ENCODE measurements at places on chromosomes 12 and 14.

GRCh38 chr12:29030006-29030405 is 119.1 kb upstream of the FAR2 start:
- DNase-seq = no peak

GRCh38 chr14:44940211-44940610 is 21.5 kb downstream of the KLHL28 start:
- DNase-seq = no peak

GRCh38 chr12:89846473-89847055 is 137.9 kb upstream of the ATP2B1 start:
- no peak for DNase-seq

- DNase-seq = no peak
Observed at GRCh38 chr14:51490205-51490604, 161.5 kb upstream of the FRMD6 start.

GRCh38 chr14:88305528-88306322 is 17.3 kb downstream of the KCNK10 start:
- DNase-seq = no peak

DNA sequence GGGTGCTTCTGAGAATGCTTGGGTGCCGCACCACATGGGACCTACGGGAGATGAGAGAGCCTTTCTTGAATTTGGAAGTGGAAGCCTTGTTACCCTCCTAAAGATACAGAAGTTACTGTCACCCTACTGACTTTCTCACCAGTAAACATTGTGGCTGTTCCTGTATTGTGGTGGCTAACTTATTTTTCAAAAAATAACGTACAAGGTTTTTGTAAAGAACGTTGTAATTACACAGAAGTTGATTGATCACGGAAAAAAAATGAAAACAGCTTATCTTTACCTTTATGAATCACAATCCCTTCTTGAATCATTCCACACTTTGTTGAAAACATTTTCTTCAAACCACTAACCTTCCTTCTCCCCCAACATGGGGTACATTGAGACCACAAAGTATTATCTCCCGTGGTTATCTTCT is 22.0 kb upstream of the PPFIBP1 start:
- DNase-seq = no peak

DNA sequence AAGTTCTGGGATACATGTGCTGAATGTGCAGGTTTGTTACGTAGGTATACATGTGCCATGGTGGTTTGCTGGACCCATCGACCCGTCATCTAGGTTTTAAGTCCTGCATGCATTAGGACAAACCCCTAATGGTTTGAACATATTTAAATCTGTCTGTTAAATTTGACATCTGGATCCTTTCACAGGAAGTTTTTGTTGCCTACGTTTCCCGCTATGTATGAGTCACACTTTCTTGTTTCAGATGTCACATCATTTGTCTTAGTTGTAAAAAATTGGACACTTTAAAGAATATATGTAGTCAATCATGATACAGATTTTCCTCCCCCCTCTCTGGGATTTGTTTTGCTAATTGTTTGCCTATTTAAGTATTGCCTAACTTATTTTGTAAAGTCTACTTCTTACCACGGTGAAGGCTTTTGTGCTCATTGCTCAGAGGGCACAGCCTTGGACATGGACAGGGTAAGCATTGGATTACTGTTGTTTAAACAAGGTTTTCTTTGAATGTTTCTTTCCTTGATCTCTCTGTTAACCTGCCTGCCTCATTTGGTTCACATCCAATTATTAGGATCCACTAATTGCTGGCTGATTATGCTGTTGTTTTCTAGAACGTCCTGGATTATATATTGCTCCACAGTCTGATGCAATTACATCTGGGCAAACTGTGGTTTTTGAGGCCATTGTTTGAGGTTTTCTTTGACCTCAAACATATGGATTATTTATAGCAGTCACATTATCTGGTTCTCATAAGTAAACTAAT is 1441.4 kb downstream of the AACS start:
- DNase-seq = no peak

DNA sequence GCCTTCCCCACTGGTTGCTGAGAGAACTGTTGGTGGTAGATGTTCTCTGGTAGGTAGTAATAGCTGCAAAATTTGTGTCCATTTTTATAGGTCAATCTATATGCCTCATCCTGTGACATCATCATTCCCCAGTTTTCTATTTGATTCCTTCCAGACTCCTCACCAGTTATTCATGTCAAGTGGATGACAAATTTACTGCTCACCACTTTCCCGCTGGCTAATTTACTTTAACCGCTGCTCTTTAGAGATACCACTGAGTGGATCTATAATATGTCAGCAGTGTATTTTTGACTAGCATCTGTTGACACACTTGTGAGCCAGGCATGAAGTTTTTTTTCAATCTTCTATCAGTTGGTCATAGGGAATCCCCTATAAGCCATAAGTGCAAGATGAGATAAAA is 24.6 kb downstream of the GPR65 start:
- no peak for DNase-seq

GRCh38 chr14:71702786-71703185 is 229.4 kb upstream of the RGS6 start:
- DNase-seq = no peak

DNA sequence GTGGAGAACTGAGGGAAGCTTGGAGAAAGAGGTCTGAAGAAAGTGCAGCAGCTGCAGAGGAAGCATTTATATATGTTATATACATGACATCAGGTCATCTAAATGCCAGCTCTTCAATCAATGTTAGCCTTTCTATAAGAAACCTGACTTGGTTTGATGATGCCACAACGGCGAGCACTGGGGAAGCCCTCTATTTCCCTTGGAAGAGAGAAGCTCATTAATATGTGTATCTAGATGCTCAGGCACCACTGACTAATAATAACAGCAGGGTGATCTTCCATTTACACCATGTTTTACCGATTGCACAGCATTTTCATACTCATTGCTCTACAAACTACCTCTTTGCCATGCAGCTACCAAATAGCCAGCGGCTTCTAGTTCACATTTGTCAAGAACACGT is 811 bp downstream of the ACYP1 start:
- DNase-seq = no peak

- DNase-seq = no peak
Observed at GRCh38 chr12:455821-456220, 3.9 kb upstream of the B4GALNT3 start.

All from stimulated activated CD4-positive, alpha-beta T cell treated with anti-CD3 and anti-CD28 coated beads, Interleukin-2, amount 100 ng/mL, for 24 hours (primary cell).